ENCODE measurements at places on chromosomes 6 and 20. TPM values are rescaled to one million over a fixed set of nuclear protein-coding genes. Genes with fewer than 3 reads are reported as not detected.

- H3K27me3 ChIP-seq: no peaks in the 10 kb centered on the region
- no peak overlapping the region for H3K4me3 ChIP-seq
- no peaks in the 10 kb centered on the region for H3K4me1 ChIP-seq
- no peak for DNase-seq
Measured at GRCh38 chr6:43335469-43335868, 26.8 kb upstream of the CRIP3 start.

RAD21L1 gene
- total RNA-seq: not detected

CGA gene
- not detected for total RNA-seq

- no peak overlapping the region for H3K4me3 ChIP-seq
- no peak overlapping the region for H3K27ac ChIP-seq
- H3K36me3 ChIP-seq: no peaks in the 10 kb centered on the region
- no peaks in the 10 kb centered on the region for H3K4me1 ChIP-seq
- DNase-seq: no peak
Measured at GRCh38 chr6:137805622-137806021, 61.4 kb upstream of the TNFAIP3 start.

DNA sequence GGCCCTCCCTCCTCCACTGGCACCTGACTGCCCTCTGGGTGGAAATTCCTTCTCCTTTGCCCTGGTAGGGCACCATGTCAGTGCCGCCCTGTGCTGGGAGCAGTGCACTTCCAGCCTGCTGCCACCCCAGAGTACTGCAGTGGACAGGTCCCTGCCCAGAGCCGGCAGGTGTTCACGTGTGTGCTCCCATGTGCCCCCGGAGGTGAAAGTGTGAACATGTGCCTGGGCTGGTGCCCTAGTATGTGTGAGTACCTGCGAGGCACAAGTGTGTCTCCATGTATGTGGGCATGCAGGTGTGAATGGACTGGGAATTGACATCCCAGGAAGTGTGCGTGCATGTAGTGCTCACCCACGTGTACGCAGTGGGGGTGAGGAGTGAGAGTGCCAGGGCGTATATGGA is 29.4 kb downstream of the SDCBP2 start:
- no peak overlapping the region for H3K27ac ChIP-seq
- DNase-seq: no peak
- no peak overlapping the region for H3K4me3 ChIP-seq
- no peaks in the 10 kb centered on the region for H3K36me3 ChIP-seq

Data from A673 (cell line).